ENCODE measurements at places on chromosomes 5 and 9. TPM values are rescaled to one million over a fixed set of nuclear protein-coding genes. Genes with fewer than 3 reads are reported as not detected.

DNA sequence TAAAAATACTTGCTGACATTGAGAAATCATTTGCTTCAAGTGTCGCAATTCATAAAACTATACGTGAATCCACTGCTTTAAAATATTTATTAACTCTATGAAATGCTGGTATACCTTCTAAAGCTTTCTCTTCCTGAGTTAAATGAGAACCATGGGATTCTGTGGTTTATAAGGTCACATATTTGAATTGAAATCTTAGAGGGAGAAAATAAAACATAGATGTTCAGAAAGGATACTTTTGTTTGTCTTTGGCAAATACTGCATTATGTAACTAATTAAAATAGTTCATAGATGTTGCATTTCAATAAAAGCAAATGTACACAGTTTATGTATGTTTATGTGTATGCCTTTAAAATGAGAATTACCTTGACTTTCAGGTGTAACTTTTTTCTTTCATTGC is 250.1 kb downstream of the FAM170A start:
- H3K36me3 ChIP-seq: no peaks in the 10 kb centered on the region
- no peak for DNase-seq
- no peaks in the 10 kb centered on the region for H3K27me3 ChIP-seq
- H3K27ac ChIP-seq: no peak overlapping the region

DNA sequence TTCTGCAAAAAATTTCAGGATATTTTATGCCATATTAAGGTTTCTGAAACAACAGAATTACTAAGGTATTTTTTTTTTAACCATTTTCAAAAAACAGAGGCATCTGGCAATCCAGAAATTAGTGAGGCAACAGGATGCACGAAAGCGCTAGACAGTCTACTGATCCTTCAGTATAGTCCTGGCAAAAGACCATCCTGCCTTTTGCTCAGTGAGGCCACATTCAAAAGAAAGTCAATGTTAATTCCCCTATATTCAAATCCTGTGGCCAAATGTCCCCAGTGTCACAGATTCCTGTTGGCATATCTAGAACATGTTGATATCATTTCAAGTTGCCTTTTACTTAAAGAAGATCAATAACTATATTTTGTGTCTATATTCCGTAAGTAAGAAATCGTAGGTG is 13.1 kb upstream of the NFIB start:
- no peaks in the 10 kb centered on the region for H3K4me1 ChIP-seq
- H3K27ac ChIP-seq: no peak overlapping the region
- H3K36me3 ChIP-seq: no peaks in the 10 kb centered on the region
- no peak for DNase-seq
- no peak overlapping the region for H3K4me3 ChIP-seq

DNA sequence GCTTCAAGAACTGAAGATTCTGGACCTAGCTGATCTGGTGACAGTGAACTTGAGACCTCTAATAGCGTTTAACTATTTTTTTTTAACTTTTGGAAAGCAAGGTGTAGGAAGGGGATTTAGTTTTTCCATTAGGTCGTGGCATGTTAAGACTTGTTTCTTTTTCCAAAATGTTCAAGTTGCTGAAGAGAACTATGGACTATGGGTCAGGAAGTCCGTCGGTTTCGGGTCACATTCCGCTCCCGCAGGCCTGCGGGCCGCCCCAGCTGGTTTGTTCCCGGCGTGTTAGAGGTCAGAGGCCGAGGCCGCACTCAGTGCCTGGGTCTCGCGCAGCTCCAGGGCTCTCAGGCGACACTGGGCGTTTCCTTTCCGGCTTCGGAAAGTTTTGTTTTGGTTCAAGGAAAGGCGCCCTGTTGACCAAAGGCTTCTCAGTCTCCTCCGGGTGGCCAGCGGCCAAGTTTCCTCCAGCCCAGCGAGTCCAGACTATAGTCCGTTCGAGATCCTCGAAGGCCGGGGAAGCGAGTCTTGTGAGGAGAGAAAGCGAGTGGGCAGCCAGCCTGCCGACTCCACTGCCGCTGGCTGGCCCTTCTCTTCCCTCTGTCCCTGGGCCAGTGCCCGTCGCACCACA is 586 bp upstream of the FCHO2 start:
- H3K4me1 ChIP-seq: peaks cover 3% of the 10 kb centered on the region
- peak overlapping the region; percentile 98 for H3K27ac ChIP-seq
- no peak for DNase-seq
- H3K36me3 ChIP-seq: no peaks in the 10 kb centered on the region

- no peaks in the 10 kb centered on the region for H3K4me1 ChIP-seq
- DNase-seq: no peak
- H3K36me3 ChIP-seq: no peaks in the 10 kb centered on the region
- H3K27me3 ChIP-seq: no peaks in the 10 kb centered on the region
- no peak overlapping the region for H3K27ac ChIP-seq
Observed at GRCh38 chr5:79202076-79202475, 33.9 kb upstream of the JMY start.

GRCh38 chr9:2704504-2704903 is 12.8 kb upstream of the KCNV2 start:
- H3K4me3 ChIP-seq: no peak overlapping the region
- H3K27me3 ChIP-seq: no peaks in the 10 kb centered on the region
- H3K4me1 ChIP-seq: no peaks in the 10 kb centered on the region
- no peak for DNase-seq
- no peaks in the 10 kb centered on the region for H3K36me3 ChIP-seq
- no peak overlapping the region for H3K27ac ChIP-seq

DNA sequence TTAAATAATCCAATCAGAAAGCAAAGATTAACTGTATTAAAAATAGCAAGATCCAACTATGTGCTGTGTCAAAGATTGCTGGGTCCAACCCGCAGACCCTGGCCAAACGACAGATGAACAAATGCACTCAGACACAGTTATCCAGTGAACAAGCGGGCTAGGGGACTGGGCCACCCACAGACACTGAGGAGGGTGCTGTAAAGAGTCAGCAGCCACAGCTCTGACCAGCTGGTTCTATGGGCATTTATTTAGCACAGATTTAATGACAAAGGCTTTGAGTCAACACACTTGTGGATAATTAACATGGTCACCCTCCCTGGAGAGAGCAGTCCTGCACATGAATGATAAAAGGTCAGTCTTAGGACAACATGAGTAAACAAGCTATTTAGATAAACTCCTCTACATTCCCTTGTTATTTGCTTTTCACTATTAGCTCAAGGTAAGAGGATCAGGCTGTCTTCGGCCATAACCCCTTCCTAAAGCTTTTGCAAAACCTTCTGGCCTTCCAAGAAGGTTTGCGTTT is 424.9 kb downstream of the HINT1 start:
- no peak overlapping the region for H3K4me3 ChIP-seq
- H3K27me3 ChIP-seq: no peaks in the 10 kb centered on the region
- H3K4me1 ChIP-seq: no peaks in the 10 kb centered on the region
- no peaks in the 10 kb centered on the region for H3K36me3 ChIP-seq
- DNase-seq: no peak

Gene OR1J2
- total RNA-seq: not detected

Gene FAM219A
- total RNA-seq: 21.1 TPM

- H3K27me3 ChIP-seq: no peaks in the 10 kb centered on the region
- H3K36me3 ChIP-seq: no peaks in the 10 kb centered on the region
- no peaks in the 10 kb centered on the region for H3K4me1 ChIP-seq
- peak; percentile 51 for DNase-seq
Observed at GRCh38 chr5:155753943-155754581, 572.9 kb upstream of the SGCD start.

DNA sequence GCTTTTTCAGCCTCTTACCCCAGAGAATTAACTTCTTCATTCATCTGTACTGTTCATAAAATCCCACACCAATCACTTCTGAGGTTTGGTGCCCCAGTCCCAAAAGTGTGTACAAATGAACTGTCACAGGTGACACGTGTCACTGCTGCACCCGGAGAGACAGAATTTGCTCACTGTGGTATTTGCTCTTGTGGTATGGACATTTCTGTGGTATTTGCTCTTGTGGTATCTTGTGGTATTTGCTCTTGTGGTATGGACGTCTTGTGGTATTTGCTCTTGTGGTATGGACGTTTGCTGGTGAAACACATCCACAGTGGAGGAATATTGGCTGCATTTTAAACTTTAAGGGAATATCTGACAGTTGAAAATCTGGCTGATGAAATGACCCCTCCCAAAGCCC is 214.9 kb upstream of the DAP start:
- DNase-seq: no peak
- no peaks in the 10 kb centered on the region for H3K4me1 ChIP-seq
- no peaks in the 10 kb centered on the region for H3K36me3 ChIP-seq
- H3K27me3 ChIP-seq: no peaks in the 10 kb centered on the region

Gene MARCOL
- not detected for total RNA-seq

GRCh38 chr5:18882154-18882553 is 1105.8 kb downstream of the CDH18 start:
- no peaks in the 10 kb centered on the region for H3K4me1 ChIP-seq
- no peak overlapping the region for H3K27ac ChIP-seq
- H3K4me3 ChIP-seq: no peak overlapping the region
- DNase-seq: no peak
- H3K36me3 ChIP-seq: no peaks in the 10 kb centered on the region

DNA sequence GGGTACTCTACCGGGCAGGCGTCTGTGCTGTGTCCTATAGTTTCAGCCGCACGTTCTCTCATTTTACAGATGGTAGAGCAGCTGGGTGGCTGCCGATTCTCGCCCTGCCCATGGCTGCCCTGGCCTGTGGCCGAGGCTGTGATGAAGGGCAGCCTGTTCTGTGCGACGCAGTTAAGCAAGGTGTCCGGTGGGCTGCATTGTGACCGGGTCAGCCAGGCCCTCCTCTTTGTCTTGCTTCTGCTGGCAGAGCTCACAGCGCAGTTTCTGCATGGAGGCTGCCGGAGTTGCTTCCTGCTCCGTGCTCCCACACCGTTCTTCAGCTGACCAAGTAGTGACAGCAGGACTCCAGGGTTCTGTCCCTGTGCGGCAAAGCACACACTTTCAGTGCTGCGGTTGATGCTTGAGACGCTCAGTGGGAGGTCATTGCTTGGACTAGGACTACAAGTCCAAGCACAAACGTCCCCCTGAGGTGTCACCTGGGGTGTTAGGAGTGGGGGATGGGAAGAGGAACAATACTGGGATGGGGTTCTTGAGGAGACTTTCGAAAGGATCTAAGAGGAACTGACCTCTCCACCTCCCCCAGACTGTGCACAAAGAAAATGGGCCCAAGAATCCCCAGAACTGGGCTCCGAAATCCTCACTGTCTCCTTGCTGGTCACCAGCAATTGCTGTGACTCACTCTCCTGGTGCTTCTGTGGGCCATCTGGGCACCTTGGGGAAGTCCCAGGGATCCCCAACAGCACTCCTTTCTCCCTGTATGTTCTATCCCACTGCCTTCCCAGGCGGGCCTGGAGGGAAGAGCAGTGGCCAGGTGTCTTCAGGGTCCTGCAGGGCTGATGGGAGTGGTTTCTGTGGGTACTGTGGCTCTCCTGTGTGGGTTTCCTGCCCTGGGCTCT is 58.2 kb downstream of the GADD45G start:
- H3K27me3 ChIP-seq: no peaks in the 10 kb centered on the region
- H3K27ac ChIP-seq: no peak overlapping the region
- no peak for DNase-seq
- H3K4me3 ChIP-seq: no peak overlapping the region

Gene ZNF474
- total RNA-seq: 0.38 TPM

GRCh38 chr5:53997736-53998627 is 312.4 kb downstream of the ARL15 start:
- H3K36me3 ChIP-seq: no peaks in the 10 kb centered on the region
- no peak for DNase-seq
- no peaks in the 10 kb centered on the region for H3K4me1 ChIP-seq
- H3K4me3 ChIP-seq: no peak overlapping the region

GRCh38 chr5:14614490-14614889 is 32.9 kb downstream of the OTULINL start:
- no peak for DNase-seq
- no peaks in the 10 kb centered on the region for H3K4me1 ChIP-seq
- no peak overlapping the region for H3K27ac ChIP-seq
- no peak overlapping the region for H3K4me3 ChIP-seq

GRCh38 chr9:16075696-16076095 is 522.9 kb downstream of the CCDC171 start:
- H3K27me3 ChIP-seq: no peaks in the 10 kb centered on the region
- no peak for DNase-seq
- H3K36me3 ChIP-seq: no peaks in the 10 kb centered on the region
- peaks cover 3% of the 10 kb centered on the region for H3K4me1 ChIP-seq
- H3K4me3 ChIP-seq: no peak overlapping the region

GRCh38 chr9:137408651-137409405 is 14.1 kb downstream of the EXD3 start:
- H3K27me3 ChIP-seq: no peaks in the 10 kb centered on the region
- peaks cover 11% of the 10 kb centered on the region for H3K4me1 ChIP-seq
- H3K4me3 ChIP-seq: no peak overlapping the region
- no peak overlapping the region for H3K27ac ChIP-seq

Gene ARSI
- total RNA-seq: 0.57 TPM

GRCh38 chr5:78542321-78542840 is 106.2 kb downstream of the LHFPL2 start:
- DNase-seq: no peak
- H3K27ac ChIP-seq: no peak overlapping the region

DNA sequence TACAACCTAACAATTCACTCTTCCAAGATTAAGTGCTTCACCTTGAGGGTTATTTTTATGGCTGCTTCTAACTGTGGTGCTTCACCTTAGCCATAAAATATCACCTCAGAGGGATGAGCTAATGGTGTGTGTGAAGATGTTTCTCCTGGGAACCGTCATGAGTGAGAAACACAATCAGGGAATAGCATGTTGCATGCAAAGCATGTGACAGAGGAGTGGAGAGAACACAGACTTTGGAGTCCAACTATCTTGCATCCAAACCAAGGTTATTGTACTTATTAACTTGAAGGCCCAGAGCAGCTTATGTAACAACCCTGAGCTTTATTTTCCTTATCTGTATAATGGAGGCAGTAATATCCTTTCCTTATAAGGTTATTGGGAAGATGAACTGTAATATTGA is 1089.0 kb upstream of the DMAC1 start:
- H3K4me1 ChIP-seq: no peaks in the 10 kb centered on the region
- no peak overlapping the region for H3K27ac ChIP-seq
- no peaks in the 10 kb centered on the region for H3K27me3 ChIP-seq
- H3K4me3 ChIP-seq: no peak overlapping the region

GRCh38 chr5:97453263-97453662 is 270.2 kb upstream of the RIOK2 start:
- no peaks in the 10 kb centered on the region for H3K36me3 ChIP-seq
- no peak for DNase-seq
- no peaks in the 10 kb centered on the region for H3K4me1 ChIP-seq
- no peak overlapping the region for H3K27ac ChIP-seq

Gene ANXA2R
- total RNA-seq: 4.6 TPM

DNA sequence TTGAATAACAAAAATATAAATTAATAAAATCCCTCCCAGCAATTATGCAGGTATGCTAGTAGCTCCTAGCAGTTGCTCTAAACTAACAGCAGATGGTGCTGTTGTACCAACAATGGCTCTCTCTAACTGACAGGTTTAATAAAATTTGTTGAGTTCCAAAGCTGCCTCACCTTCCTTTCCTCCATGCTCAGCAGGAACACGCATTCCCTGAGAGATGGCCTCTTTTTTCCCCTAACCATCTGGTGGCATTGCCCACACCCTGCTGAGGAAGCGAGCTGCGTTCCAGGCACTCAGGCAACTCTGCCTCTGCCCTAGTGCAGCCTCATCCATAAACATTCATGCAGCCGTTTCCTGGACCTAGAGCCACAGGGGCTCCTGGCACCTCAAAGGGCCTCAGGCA is 106.2 kb downstream of the KLHL3 start:
- no peaks in the 10 kb centered on the region for H3K36me3 ChIP-seq
- DNase-seq: no peak
- H3K4me1 ChIP-seq: no peaks in the 10 kb centered on the region
- no peak overlapping the region for H3K4me3 ChIP-seq
- H3K27me3 ChIP-seq: no peaks in the 10 kb centered on the region
- no peak overlapping the region for H3K27ac ChIP-seq

Gene SPINK4
- not detected for total RNA-seq

All from kidney (tissue), 22 donors.